ENCODE measurements at places on chromosomes 4 and X.

DNA sequence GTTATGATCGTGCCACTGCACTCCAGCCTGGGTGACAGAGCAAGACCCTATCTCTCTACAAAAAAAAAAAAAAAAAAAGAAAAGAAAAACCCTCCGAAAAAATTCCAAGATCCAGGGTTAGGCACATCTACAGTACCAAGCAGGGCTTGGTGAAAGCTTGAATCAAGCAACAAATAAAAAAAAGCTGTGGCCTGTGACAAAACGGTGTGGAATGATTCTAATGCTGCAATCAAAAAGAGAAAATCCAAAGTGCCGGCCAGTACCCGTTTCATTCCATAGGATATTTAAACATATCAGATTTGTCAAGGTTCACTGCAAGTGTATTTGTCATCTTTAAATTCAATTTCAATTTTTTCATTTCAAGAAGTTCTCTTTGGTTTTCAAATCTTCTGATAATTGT is 20.5 kb downstream of the RWDD4 start:
- no peak for DNase-seq

- DNase-seq = no peak
These were observed 47.3 kb upstream of the NSG1 start for GRCh38 chr4:4339504-4340085.

GRCh38 chrX:141375011-141375760 is 132.9 kb upstream of the SPANXC start:
- DNase-seq = no peak

DNA sequence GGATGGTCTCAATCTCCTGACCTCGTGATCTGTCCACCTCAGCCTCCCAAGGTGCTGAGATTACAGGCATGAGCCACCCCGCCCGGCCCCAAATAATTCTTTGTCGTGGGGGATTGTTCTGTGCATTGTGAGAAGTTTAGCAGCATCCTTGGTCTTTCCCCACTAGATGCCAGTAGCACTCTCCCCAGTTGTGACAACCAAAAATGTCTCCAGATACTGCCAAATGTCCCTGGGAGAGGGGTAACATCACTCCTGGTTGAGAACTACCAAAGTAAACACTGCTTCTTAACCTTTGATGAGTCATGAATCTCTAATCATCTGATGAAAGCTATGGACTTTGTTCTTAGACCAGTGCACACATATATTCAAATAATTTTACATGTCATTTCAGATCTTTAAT is 90.7 kb upstream of the BRS3 start:
- no peak for DNase-seq

- no peak for DNase-seq
These were observed 885.0 kb upstream of the EPHA5 start for GRCh38 chr4:66555301-66555700.

GRCh38 chr4:119598521-119598920 is 30.1 kb downstream of the PDE5A start:
- DNase-seq = no peak

DNA sequence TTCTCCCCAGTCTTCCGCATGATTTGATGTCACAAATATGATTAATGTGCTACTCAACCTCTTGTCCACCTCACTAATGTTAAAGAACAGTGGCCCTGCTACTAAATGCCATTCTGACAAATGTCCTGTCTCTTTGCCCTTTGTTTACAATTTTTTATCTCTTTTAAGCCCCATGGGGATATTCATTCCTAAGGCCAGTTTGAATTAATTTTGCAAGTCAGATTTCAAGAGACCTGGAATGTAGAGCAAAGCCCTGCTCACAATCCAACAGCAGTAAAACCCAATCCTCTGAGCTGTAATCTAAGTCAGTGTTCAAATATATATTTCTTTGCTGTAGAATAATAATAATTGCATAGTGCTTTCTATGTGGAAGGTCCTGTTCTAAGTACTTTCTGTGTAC is 81.2 kb downstream of the LDB2 start:
- no peak for DNase-seq

DNA sequence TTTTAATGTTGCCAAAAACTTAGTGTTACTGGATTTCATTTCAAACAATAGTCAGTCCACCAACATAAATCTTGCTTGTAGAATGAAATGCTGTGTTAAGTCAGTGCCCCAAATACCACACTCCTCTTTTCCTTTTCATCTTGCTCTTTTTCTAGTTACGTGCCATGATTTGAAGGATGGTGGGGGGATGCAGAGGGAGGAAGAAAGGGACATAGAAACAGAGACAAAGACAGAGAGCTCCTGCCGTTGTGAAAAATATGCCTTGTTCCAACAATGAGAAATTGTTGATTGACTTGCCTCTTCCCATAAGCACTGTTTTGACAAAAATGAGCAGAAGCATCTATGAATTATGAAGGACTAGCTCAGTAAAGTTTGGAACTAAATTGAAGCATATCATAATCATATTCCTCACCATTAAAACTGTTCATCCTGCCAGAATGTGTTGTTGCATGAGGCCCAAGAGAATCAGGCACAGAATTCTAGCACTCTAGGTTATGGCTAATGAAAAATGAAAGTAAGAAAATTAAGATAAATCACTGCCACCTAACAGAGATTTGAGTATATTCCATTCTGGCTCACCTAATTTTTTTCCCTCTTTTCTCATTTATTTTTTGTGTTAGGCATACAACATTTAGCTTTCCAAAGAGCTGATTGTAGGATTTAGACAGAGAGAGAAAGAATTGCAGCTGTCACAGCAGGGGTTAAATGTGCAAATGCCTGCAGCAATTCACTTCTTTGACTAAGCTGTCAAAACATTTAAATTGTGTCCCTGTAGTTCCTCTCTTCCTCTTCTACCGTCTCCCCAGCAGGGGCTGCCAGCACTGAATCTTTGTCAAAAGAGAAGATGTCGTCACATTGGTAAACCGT is 111.6 kb upstream of the PTPN13 start:
- DNase-seq = no peak

DNA sequence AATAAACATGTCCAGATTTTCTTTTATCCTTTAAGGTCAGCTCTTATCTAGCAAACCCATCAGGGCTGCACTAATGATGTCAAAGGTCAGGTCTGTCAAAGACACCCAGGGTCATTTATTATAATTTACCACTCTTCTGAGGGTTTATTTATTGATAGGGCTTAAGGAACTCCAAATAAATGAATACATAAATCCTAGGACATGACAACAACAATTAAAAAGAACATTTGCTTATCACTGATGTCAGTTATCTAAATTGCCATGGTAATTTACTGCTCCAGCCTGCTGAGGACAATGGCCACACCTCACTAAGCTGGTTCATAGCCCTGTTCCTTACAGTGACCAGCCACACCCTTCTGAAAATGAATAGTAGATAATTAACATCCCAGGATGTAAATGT is 317.1 kb downstream of the UNC5C start:
- no peak for DNase-seq

DNA sequence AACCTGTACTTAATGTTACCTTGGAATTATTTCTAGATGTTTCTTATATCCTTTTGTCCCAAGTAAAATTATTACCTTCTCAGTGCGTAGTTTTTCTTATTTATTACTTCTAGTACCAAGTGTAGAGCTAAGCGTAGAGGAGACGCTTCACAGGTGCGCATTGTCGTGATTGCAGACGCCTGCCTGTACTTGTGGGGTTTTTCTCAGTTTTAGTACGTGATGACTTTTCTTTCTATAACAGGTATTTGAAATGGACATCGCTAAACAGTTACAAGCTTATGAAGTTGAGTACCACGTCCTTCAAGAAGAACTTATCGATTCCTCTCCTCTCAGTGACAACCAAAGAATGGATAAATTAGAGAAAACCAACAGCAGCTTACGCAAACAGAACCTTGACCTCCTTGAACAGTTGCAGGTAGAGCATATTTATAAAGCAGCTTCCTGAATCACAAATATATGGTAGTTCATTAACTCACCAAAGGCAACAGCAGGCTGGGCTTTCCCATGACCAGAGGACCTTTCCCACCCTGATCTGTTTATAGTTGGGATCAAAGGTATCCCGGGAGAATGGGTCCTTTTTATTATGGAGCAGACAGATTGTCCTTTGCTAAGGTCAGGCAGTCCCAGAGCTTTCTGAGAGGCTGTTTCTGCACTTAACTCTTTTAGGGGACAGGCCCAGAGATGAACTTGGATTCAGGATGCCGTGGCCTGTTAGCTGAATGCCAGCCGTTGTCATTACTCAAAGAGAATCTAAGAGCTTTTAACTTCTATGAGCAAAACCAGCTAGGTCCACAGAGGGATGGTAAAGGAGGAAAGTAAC is 172.9 kb downstream of the PTTG2 start:
- no peak for DNase-seq

DNA sequence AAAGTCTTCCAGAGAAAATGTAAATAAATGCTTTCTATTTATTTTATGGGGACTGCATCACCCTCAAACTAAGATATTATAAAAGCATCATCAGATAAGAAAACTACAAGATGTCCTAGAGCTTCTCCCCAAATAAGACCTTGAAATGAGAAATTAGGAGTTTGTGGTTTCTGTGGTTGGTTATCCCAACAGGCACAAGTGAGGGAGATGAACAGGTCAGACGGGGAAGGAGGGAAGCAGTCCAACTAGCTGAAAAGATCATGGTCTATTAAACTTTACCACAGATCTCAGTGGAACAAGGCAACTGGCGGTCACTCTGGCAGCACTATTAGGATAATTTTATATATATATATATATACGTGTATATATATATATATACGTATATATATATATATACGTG is 319.3 kb upstream of the GRID2 start:
- no peak for DNase-seq

DNA sequence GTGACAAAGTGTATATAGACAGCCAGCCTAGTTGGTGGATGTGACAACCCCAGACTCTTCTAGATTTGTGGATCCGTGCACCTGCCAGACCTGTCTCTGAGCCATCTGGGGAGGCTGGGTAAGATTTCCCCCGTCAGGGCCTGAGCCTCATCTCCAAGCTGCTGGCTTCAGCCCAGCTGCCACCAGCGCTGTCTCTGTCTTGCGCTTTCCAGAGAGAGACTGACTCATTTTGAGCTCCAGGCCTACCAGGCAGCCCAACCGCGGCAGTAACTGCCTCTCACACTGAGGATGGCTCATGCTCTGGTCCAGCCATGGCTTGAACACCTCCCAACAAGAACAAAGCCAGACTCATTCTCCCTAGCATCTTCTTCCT is 26.4 kb downstream of the NOP14 start:
- no peak for DNase-seq

DNA sequence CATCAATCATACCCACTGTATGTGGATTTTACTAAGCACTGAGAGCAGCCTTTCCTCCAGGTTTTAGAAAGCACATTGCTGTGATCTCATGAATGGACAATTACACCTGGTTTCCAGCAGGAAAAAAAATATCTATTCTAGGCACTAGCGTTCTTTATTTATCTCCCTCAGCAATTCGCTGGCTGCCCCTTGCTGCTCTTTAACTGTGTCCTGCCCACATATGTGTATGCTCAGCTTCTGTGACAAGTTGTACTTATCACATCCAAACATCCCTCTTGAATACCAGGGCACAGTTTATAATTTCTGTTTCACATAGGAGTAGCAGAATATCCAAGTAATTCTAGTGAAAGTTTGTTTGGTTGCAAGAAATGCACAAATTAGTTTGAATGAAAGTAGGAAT is 146.8 kb downstream of the USP46 start:
- no peak for DNase-seq

GRCh38 chrX:111268506-111268905 is 1.8 kb downstream of the CAPN6 start:
- DNase-seq = no peak

- DNase-seq = no peak
These were observed 308.3 kb downstream of the BMPR1B start for GRCh38 chr4:95066050-95066449.

- DNase-seq = no peak
These were observed 148.4 kb upstream of the SFRP2 start for GRCh38 chr4:153937289-153937688.

GRCh38 chr4:14810121-14810520 is 192.2 kb upstream of the CPEB2 start:
- no peak for DNase-seq

DNA sequence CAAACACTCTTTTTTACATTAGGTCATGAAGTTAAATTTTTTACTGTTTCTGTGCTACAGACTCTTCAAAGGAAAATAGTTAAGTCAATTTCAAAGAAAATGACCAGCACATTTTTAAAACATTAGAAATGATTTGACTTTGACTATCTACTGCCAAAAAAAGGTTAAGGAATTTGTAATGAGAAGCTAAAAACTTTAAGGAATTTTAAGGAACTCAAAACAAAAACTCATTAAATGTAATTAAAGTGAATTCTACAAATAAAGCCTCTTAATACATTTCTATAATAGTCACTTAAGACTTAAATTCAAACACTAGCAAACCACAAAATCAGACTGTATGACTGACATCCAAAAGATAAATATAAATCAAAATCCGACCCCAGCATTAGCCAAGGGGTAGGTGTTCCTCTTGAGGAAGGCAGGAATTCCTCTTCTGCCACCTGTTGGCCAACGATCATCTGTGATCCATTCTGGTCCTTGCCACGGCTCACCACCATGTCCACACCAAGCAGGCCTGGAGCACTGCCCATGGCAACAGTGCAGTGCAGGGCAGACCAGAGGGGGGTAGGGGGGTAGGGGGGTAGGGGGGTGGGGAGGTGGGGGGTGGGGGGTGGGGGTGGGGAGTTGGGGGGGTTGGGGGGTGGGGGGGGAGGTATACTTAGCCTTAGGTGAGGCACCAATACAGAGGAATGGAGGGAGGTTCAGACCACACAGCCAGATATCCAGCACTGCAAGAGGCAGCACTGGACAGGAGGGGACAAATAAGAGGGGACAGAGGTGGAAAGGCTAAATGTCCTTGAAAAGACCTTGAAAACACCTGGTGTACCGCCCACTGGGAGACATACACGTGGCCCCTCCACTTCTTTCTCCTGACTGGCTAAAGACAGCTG is 287.4 kb downstream of the CHIC1 start:
- DNase-seq = no peak

GRCh38 chrX:105211066-105211575 is 9.4 kb downstream of the TEX13A start:
- no peak for DNase-seq

Measured in SW 1271 (cell line).